ENCODE measurements at places on chromosomes 2 and 18. TPM values are rescaled to one million over a fixed set of nuclear protein-coding genes. Genes with fewer than 3 reads are reported as not detected.

DNA sequence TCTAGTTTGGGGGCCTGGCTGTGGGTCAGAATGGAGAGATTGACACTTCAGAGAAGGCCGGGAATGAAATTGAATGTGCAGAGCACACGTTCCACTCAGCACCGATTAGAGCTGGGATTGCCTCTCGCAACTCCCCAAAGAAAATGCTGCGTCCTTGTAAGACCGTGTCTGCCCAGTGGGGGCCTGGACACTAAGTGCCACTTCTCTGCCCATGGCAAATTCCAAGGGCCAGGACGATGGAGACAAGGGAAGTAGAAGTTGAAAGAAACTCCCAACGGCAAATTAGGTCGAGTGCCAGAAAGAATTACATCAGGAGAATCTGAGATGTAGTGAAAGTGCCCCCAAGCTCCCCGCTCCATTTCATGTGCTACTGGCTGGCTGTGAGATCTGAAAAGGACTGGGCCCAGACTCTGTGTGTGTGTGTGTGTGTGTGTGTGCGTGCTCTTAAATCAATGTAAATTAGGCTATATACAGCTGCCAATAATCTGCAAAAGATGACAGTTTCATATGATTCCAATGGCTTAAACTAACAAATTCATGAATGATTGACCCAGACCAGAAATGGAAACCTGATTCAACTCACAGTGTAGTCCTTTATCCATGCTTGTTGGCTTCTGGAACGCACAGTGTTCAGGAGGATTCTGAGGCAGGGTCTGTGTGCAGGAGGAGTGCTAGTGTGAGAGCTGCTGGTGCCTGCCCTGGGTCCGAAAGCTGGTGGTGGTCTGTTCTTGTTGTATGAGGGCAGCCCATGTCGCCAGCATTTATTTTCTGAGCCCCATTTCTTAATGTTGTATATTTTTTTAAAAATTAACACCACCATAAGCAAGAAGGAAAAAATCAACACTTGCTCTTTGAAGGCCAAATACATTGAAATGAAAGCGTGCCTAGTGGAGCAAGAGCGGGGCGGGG is 234.3 kb downstream of the AGAP1 start:
- no peak overlapping the region for H3K4me3 ChIP-seq
- no peaks in the 10 kb centered on the region for H3K4me1 ChIP-seq
- no peaks in the 10 kb centered on the region for H3K36me3 ChIP-seq
- no peak for DNase-seq

- H3K27me3 ChIP-seq, result no peaks in the 10 kb centered on the region
- no peak overlapping the region for H3K4me3 ChIP-seq
- H3K27ac ChIP-seq, result no peak overlapping the region
- no peaks in the 10 kb centered on the region for H3K36me3 ChIP-seq
- peak; percentile 32 for DNase-seq
Observed at GRCh38 chr2:113965644-113966043, 75.8 kb downstream of the ACTR3 start.

Gene MGAT5
- 54.6 TPM for total RNA-seq

Gene PID1
- 0.18 TPM for total RNA-seq

Gene MYO3B
- not detected for total RNA-seq

DNA sequence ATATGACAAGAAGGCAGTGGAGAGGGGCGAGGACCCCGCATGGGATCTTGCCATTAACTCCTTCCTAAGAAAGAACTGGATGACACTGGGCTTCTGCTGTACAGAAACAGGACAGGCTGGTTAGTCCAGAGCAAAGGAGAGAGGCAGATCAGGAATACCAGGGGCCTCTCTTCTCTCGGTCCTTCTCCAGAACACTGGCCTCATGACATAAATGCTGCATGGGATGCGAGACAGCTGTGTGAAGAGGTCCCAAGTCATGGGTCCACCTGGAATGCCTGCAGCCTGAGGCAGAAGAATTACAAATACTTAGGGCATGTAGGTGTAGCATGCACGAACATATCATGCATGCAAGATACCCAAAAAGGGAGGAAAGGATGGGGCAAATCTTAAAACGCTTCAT is 9.1 kb downstream of the MBOAT2 start:
- H3K4me3 ChIP-seq, result no peak overlapping the region
- H3K27ac ChIP-seq, result no peak overlapping the region
- H3K4me1 ChIP-seq, result no peaks in the 10 kb centered on the region

GRCh38 chr2:64731746-64732145 is 78.0 kb upstream of the SERTAD2 start:
- H3K27me3 ChIP-seq, result no peaks in the 10 kb centered on the region
- peaks cover 3% of the 10 kb centered on the region for H3K36me3 ChIP-seq
- peaks cover 49% of the 10 kb centered on the region for H3K4me1 ChIP-seq
- peak overlapping the region; percentile 97 for H3K27ac ChIP-seq

DNA sequence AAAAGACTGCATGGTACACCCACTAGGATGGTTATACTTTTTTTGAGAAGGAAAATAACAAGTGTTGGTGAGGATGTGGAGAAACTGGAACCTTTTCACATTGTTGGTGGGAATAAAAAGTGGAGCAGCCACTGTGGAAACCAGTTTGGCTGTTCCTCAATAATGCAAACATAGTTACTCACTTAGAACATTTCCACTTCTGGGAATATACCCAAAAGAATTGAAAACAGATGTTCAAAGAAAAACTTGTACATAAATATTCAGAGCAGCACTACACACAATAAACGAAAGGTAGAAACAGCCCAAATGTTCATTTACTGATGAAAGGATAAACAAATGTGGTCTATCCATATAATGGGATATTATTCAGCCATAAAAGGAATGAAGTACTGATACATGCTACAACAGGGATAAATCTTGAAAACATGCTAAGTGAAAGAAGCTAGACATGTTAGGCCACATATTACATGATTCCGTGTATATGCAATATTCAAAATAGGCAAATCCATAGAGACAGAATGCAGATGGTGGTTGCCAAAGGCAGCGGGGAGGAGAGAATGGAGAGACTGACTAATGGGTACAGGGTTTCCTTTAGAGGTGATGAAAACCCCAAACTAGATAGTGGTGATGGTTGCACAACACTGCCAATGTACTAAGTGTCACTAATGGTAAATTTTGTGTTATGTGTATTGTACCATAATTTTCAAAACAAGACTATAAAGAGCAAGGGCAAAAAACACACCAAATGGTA is 20.9 kb upstream of the LMAN1 start:
- H3K4me1 ChIP-seq, result no peaks in the 10 kb centered on the region
- no peak for DNase-seq
- H3K27me3 ChIP-seq, result peaks cover 4% of the 10 kb centered on the region
- H3K27ac ChIP-seq, result no peak overlapping the region
- no peak overlapping the region for H3K4me3 ChIP-seq
- peaks cover 2% of the 10 kb centered on the region for H3K36me3 ChIP-seq

GRCh38 chr2:176130147-176130956 is 847 bp downstream of the HOXD8 start:
- H3K4me1 ChIP-seq, result peaks cover 43% of the 10 kb centered on the region
- H3K27ac ChIP-seq, result no peak overlapping the region
- peak overlapping the region; percentile 78 for H3K4me3 ChIP-seq
- H3K27me3 ChIP-seq, result peaks cover 88% of the 10 kb centered on the region
- no peak for DNase-seq
- H3K36me3 ChIP-seq, result peaks cover 3% of the 10 kb centered on the region
